COLO829 (cell line): ENCODE measurements at places on chromosomes 4 and X.

GRCh38 chr4:123624959-123625358 is 228.4 kb downstream of the SPRY1 start:
- no peak for DNase-seq

DNA sequence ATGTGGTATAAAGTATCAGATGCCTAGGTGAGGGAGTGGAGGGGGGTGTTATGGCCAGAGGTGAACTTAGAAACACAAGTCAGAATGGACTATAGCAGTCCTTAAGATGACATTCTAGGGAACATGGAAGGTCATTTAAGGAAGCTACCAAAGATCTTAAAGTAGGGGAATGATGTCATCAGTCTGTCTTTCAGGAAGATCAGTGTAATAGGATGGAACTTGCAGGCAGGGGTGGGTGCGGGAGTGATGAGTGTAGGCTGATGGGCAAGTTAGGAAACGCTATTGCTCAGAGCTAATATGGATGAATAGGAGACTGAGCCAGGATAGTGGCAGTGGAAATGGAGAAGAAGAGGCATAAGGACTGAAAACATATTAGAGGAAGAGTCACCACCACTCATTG is 27.5 kb upstream of the CWH43 start:
- no peak for DNase-seq

DNA sequence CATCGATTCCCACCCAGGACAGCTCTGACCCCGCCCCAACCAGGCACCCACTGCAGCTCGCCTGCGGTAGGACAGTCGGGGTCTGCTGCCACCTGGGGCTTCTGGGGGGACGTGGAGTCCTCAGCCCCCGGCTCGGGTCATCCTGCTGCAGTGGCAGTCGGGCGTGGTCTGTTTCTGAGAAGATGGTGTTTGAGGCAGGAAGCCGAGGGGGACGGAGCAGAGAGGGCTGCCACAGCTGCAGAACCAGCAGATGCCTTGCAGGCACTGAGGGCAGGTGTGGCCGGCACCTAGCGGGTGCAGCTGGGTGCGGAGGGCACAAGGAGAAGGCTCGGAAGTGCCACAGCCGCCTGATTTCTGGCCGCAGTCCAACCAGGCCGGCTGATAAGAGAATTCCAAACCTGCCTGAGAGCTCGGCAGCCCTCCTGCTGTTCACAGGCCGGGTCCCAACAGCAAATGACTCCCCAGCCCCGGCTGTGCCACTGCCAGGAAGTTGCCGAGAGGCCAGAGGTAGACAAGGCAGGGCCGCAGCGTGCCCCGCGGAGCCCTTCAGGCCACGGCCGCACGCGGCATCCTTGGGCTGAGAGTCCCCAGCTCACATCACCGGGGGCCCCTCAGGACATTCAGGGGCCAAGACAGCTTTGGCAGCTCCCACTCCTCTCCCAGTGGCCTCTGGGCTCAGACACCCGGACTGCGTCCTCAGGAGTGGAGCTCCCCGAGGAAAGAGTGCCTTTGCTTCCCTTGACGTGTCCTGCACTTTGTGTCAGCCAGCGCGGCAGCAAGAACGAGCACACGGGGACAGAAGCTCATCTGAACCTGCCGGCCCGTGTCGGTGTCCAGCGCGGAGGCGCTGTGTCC is 9.4 kb upstream of the CPLX1 start:
- no peak for DNase-seq

- DNase-seq: peak; percentile 20
These were observed 258.3 kb upstream of the GABRA2 start for GRCh38 chr4:46648088-46648744.

DNA sequence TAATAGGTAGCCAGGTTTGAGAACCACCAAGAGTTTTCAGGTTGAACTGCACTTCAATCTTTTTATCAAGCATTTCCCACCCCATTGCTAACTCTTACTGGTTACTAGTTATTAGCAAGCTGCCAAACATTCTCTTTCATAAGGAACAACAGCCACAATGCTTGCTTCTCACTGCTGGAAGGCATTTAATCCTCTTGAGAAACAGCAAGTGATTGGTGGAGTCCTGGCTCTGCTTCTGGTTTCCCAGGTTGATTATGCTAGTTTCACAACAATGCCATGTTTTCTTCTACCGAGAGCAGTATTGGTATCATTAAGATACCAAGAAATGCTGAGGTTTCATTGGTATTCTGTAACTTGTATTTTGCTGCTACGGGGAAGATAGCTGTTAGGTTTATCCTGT is 32.2 kb upstream of the TXLNG start:
- DNase-seq: peak; percentile 13

- no peak for DNase-seq
These were observed 1.3 kb downstream of the ASB12 start for GRCh38 chrX:64229154-64229553.

- no peak for DNase-seq
These were observed 13.3 kb upstream of the DYNLT3 start for GRCh38 chrX:37860721-37861120.

GRCh38 chr4:4585012-4585670 is 43.3 kb upstream of the STX18 start:
- no peak for DNase-seq

DNA sequence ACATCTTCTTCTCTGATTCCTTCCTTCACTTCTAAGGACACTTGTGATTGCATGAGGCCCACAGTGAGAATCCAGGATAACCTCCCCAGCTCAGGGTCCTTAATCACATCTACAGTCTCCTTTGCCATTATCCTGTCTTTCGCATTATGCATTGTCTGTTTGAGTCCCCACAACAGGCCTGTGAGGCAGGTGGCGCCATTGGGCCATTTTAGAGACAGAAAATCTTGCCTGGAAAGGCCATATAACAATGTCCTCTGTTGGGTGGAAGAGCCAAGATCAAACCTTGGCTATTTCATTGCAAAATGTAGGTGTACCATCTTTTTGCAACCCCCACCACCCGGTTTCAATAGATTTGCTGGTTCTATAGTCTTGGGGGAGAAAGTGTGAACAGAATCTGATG is 11.8 kb upstream of the DCUN1D4 start:
- DNase-seq: peak; percentile 62

- no peak for DNase-seq
These were observed 88.1 kb downstream of the CCSER1 start for GRCh38 chr4:90215286-90215685.

DNA sequence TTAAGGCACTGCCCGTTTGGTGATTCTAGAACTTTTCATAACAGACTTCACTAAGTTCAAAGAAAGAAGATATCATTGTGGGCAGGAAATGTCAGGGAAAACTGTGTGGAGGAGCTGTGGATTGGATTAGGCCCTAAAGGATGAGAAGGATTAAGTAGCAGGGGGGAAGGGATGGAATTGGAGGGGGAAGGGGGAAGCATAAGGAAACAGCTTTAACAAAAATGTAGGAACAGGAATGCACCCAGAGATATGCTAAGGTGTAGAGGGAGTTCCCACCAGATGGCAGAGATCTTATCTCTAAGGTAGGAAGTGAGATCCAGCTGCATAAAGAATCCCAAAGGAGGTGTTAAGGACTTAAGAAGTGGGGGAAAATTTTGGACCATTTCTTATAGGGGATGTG is 114.5 kb downstream of the LARP7 start:
- DNase-seq: no peak

- DNase-seq: no peak
These were observed 201.0 kb upstream of the MAMLD1 start for GRCh38 chrX:150162141-150162540.

DNA sequence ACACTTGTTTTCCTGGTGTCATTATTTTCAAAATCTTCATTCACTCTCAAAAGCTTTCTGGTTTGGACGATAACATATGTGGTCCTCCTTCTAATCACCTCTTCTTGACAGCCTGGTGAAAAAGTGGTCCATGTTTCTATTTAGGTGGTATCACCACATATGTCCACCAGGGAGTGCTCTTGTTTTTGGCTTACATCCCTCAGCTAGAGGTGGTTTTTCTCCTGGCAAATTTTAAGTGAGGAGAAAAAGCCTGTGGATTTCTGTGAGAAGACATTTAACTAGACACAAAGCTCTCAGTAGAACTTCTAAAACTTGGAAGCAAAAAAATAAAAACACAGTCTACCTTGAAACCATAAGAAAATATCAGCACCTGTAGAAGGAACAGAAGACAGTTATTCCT is 58.0 kb upstream of the FRMPD4 start:
- DNase-seq: peak; percentile 4

DNA sequence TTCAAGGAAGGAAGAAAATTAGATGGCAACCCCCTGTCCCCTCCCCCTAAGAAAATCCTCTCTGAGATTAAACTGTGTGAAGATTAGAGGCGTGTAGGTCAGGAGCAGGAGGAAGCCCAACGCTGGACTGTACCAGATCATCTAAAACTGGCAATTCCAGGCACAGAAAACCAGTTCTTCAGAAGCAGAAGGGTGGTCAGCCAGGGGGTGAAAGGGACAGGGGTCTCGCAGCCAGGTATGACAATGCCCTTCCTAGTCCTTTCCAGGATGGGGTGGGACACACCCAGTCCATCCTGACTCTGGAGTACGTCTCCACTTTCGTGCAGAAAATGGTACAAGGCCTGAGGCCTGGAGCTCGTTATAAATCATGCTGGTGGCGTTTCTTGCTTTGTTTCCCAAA is 3.3 kb upstream of the RHOH start:
- DNase-seq: no peak

DNA sequence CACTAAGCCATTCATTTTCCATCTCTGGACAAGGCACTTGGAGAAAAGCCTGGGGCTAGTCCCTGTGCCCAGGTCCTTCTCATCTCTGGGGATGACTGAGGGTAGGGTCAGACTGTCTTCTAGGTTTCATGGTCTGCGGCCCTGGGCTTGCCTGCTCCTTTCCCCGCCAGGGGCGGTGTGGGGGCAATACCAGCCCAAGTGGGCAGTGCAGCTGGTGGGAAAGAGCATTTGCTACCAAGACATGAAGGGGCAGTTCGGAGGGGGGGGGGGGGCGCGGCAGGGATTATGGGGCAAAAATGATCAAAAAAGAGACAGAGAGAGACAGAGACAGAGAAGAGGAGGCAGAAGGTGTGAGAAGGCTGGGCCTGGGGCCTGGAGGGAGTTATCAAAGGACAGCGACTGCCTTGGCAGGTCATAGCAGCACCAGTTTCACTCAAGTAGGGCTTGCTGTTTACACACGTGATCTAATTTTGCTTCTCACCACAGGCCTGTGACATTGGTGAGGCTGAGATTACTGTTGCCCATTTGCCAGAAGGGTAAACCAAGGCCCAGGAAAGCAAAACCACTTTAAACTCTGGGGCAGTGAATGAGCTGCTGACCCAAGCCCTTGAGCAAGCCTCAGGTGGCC is 56.1 kb downstream of the PJA1 start:
- DNase-seq: no peak

- peak; percentile 77 for DNase-seq
These were observed 241.4 kb upstream of the PGRMC2 start for GRCh38 chr4:128528793-128529553.

- DNase-seq: no peak
These were observed 82.2 kb downstream of the EFHC2 start for GRCh38 chrX:44261286-44261685.

GRCh38 chrX:111095974-111096895 is at the start of gene PAK3:
Gene PAK3 (plus strand): TSS chrX:111096191. CDS start chrX:111123104, 26,913 bp downstream.
- DNase-seq: no peak

- DNase-seq: no peak
These were observed 241.5 kb downstream of the COX18 start for GRCh38 chr4:72827968-72828367.
